ENCODE measurements at places on chromosomes 2 and 18. TPM values are rescaled to one million over a fixed set of nuclear protein-coding genes. Genes with fewer than 3 reads are reported as not detected.

DNA sequence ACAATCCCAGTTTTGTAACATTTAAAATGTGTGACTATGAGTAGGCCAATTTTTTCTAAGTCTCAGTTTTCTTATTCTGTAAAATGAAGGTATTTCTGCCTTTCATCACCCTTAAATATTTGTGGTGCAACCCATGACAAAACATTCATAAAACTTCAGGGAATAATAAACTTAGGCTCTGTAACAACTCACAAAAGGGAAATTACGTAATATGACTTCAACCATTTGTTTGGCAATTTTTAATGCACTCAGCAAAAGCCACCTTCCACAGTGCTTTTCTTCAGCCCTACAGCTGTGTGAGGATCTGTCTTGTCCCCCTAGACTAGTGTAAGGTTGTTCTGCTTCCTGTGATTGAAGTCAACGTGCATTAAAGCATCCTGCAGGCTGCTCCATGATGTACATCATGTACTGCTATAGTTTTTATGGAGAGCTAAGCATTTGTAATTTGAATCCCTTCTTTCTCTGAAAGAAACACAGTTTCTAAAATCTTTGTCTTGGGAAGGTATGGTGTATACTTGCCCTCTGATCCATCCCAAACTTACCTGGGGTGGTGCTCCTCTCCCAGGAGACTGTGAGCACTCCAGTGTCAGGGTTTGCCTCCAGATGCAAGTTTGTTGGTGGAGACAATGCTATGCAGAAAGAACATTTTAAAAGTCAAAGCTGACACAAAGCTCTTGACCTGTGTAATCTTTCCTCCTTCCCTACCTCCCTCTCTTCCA is 39.1 kb downstream of the FN1 start:
- H3K4me1 ChIP-seq, result peaks cover 26% of the 10 kb centered on the region
- DNase-seq, result peak; percentile 72
- H3K4me3 ChIP-seq, result no peak overlapping the region

GRCh38 chr2:212549463-212549862 is 10.9 kb upstream of the ERBB4 start:
- H3K4me1 ChIP-seq, result no peaks in the 10 kb centered on the region
- H3K27ac ChIP-seq, result no peak overlapping the region
- no peaks in the 10 kb centered on the region for H3K36me3 ChIP-seq
- no peak for DNase-seq

- H3K27ac ChIP-seq, result no peak overlapping the region
- no peaks in the 10 kb centered on the region for H3K4me1 ChIP-seq
- no peaks in the 10 kb centered on the region for H3K36me3 ChIP-seq
- H3K4me3 ChIP-seq, result no peak overlapping the region
- H3K27me3 ChIP-seq, result no peaks in the 10 kb centered on the region
These were observed 9.2 kb upstream of the CD28 start for GRCh38 chr2:203697190-203697589.

GRCh38 chr2:30234180-30234971 is 3.0 kb downstream of the LBH start:
- peak overlapping the region; percentile 81 for H3K27ac ChIP-seq
- peak overlapping the region; percentile 91 for H3K4me3 ChIP-seq
- H3K4me1 ChIP-seq, result peaks cover 46% of the 10 kb centered on the region
- no peaks in the 10 kb centered on the region for H3K27me3 ChIP-seq
- peaks cover 16% of the 10 kb centered on the region for H3K36me3 ChIP-seq

DNA sequence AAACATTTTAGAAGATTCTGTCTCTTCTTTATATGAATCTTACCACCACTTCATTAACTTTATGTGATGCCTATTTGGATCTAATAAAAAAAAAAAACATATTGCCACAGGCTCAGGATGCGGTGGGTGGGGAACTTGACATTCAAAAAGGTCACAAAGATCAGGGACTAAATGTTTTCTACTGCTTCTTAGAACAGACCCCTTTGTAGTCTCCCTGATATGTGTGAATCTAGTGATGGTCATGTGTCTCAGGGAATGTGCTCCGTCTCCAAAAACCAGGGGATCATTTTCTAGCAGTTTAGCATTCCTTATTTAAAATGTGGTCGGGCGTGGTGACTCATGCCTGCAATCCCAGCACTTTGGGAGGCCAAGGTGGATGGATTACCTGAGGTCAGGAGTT is 807.8 kb upstream of the CHAC2 start:
- H3K4me3 ChIP-seq, result no peak overlapping the region
- H3K27me3 ChIP-seq, result no peaks in the 10 kb centered on the region
- H3K27ac ChIP-seq, result no peak overlapping the region
- H3K36me3 ChIP-seq, result no peaks in the 10 kb centered on the region

DNA sequence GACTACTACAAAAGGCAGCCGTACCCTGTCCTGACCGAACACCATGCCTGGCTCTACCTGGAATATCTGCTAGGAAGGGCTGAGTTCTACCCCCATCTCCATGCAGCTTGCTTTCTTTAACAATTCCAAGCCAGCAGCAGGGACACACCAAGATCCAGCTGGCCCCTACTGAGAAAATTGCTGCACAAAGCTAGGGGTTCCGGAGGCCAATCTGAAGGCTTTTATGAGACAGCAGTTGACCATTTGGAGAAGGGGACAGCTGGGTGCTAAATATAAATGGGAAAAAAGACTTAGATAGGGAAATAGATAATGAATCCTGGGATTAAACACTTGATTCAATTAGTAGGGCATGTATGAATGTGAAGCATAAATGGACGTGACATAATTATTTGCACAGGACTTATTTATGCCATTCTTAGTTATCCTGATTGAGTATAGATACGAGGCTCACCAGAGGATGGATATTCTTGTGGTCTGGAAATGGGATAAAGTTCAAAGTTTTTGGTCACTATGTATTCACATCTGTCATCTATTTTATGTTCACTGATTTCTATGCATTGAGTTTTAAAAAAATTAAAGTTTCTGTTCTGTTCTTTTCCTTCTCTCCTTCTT is 204.0 kb downstream of the ZNF521 start:
- peaks cover 10% of the 10 kb centered on the region for H3K4me1 ChIP-seq
- H3K27me3 ChIP-seq, result no peaks in the 10 kb centered on the region
- H3K36me3 ChIP-seq, result no peaks in the 10 kb centered on the region
- no peak for DNase-seq

Gene IL1RL1
- total RNA-seq, result not detected

DNA sequence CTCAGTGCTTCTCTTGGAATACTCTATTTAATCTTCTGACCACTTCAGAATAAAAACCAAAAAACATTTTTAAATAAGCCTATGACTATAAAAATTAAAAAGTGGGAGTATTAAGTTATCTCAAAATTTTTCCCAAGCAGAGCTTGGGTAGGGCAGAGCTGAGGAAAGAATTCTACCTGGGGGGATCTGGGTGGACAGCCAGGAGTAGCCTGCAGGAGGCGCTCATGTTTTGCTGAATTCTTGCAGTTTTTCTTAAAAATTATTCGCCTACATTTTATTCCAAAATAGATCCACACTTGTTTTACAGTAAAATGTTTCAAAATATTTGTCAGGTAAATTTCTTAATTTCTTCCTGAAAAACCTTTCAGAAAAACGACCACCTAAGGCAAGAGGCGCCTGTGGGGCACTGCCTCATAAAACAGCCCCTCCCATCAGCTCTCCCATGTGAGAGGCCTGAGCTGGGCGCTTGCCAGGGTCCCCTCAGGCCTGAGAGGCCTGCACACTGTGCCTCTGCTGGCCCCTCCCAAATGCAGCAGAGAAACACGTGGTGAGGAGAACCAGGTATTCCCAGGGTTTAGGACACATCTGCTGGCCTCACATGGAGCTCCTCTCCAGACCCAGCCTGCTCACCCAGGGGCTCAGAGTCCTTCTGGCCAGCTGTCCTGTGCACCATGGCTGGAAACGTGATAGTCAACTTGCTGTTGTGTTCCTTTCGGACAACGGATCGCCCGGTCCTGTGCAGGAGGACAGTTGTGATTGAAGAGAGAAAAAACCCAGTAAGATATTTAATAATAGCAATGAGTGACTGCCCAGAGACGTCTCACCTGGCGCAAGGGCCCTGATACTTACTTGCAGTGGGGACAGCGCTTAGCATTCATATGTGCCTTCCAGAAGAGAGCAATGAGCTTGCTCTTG is 17.5 kb downstream of the POLR1A start:
- H3K27me3 ChIP-seq, result no peaks in the 10 kb centered on the region
- H3K4me1 ChIP-seq, result no peaks in the 10 kb centered on the region
- DNase-seq, result no peak
- no peak overlapping the region for H3K27ac ChIP-seq
- H3K36me3 ChIP-seq, result peaks cover 32% of the 10 kb centered on the region

Gene SEH1L
- total RNA-seq, result 36.5 TPM

Gene MAP4K4
- total RNA-seq, result 115 TPM

Gene GKN2
- total RNA-seq, result not detected

GRCh38 chr2:3101016-3101942 is 276.3 kb downstream of the EIPR1 start:
- no peaks in the 10 kb centered on the region for H3K36me3 ChIP-seq
- no peak for DNase-seq
- no peak overlapping the region for H3K27ac ChIP-seq
- no peak overlapping the region for H3K4me3 ChIP-seq
- no peaks in the 10 kb centered on the region for H3K4me1 ChIP-seq

GRCh38 chr2:130375291-130376266 is 19.7 kb downstream of the PTPN18 start:
- H3K4me1 ChIP-seq, result peaks cover 19% of the 10 kb centered on the region
- H3K36me3 ChIP-seq, result peaks cover 6% of the 10 kb centered on the region
- no peak overlapping the region for H3K4me3 ChIP-seq
- no peak for DNase-seq
- no peaks in the 10 kb centered on the region for H3K27me3 ChIP-seq

All from GM23248 (cell line).